Ecto neural progenitor cell (in vitro differentiated cells): ENCODE measurements at places on chromosomes 4 and X.

DNA sequence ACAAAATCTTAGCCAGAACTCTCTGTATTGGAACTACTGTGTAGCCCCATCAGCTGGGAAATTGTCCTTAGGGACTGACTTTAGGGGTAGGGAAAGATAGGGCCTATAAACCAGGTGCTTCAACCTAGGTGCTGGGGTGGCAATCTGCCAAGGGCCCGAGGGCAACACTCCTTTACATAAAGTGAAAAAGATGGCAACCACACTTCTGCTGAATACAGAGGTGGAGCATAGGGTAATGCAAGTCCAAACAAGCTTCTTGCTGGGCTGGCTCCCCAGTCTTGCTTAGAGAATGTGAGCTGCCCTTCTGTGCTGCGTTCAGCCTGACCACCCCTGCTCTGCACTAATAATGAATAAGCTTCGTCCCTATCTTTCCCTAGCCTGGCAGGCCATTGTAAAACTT is 9.8 kb downstream of the ZBTB33 start:
- no peak for DNase-seq

DNA sequence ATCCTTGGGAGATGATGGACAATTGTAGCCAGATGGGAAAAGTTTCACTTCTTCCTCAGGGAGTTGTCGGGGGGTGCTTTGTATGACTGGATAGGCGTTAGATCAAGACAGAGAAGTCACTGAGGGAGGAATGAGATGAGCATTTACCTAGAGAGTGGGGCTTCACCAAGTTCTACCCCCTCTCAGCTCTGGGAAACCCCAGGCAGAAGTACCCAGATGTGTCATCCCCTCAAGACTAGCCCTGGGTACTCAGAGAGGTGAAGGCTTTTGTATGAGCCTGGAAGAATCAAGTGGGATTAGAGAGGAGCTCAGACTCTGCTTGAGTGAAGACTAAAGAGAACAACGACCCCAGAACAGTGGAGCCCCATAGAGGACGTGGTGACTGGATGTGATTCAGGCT is 1.9 kb downstream of the MAGEB1 start:
- DNase-seq = no peak

- no peak for DNase-seq
These were observed 14.4 kb downstream of the HADH start for GRCh38 chr4:108003982-108004515.

DNA sequence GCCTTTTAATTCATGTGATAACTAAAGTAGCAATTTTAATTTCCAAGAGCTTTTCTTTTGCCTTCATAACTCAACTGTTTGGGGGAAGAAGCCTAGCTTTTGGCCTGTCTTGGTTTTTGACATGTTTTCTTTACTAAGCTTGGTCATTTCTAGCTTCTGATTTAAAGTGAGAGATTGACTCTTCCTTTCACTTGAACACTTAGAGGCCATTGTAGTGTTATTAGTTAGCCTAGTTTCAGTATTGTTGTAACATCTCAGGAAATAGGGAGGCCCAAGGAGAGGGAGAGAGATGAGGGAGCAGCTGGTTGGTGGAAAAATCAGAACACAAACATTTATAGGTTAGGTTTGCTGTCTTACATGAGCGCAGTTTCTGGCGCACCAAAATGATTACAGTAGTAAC is 44.8 kb downstream of the DCLK2 start:
- DNase-seq = no peak

DNA sequence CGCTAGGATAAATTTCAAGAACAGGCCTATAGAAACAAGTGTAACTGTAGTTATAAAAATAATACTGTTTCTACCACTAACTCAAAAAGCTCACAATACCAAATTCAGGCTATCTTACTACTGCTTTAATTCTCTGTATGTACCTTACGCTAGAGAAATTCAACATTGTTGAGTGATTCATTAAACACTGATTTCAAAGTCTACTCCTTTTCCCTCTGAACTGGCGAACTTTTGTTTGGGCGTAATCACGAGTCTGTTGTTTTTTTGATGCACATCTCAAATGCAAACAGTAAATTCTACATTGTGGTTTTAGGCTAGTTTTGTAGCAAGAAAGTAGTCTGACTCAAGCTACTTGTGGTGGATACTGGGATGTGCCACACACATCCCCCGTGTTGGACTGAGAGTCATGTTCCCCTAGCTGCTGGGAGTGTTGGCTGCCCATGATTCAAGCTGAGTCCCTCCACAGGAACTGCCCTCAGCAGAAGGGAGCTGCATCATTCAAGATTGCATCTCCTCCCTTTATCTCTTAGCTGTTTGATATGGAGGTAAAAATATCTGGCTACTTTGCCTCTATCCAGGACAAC is 406.1 kb downstream of the RAPGEF2 start:
- no peak for DNase-seq

GRCh38 chr4:8035371-8035780 is 95.7 kb upstream of the AFAP1 start:
- DNase-seq = no peak

DNA sequence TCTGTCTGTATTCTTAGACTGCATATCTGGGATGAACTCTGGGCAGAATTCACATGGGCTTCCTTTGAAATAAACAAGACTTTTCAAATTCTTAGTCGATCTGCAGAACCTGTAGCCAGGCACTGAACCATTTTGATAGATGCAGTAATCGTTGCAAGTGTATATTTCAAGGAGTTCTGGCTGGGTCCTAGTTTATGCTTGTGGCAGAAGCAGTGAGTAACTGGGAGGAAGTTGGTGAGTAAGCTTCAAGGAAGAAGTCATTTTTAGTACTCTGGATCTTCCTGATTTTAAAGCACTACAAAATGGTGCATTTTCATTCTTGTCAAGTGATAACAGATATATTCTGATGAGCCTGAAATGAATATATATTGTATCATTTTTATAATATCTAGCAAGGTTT is 9.5 kb downstream of the HPRT1 start:
- DNase-seq = no peak

DNA sequence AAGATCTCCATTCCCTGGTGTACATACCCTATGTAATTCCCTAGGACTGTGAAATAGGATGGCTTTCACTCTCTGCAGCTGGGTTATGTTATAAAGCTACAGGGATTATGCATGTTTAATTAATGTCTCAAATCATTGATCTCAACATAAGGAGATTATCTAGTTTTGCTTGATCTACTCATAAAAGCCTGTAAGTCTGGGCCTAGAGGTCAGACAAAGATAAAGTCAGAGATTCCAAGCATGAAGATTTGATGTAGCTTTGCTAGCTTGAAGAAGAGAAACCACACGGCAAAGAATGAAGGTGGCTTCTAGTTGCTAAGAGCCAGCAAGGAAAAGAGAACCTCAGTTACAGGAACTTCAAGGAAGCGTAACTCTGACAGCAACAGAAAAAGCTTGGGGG is 456.9 kb downstream of the CCSER1 start:
- no peak for DNase-seq

GRCh38 chr4:22607382-22607781 is 85.4 kb upstream of the GBA3 start:
- DNase-seq = no peak

GRCh38 chr4:1164040-1164439 is 8.3 kb downstream of the SPON2 start:
- no peak for DNase-seq

DNA sequence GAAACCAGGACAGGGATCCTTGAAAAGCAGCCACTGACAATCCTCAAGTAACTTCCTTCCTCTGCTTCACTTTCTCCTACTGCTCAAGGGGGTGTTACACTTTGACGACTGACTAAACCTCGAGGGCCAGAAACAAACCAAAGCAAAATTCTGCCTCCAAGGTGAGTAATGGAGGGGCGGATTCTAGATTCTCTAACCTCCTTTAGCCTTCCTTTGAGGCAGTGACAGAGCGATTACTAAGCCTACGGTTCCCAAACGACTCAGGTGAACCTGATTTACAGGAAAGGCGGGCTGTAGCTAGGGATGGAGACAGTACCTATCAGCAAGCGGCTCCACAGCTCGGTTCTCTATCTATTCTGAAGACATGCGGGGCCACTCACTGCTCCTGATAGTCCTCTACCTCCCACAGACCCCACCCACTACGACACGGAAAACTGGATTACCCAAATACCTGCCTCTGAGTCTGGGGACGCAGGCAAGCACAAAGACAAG is 487 bp downstream of the TBCK start:
- no peak for DNase-seq

GRCh38 chr4:54677416-54677815 is 19.7 kb downstream of the KIT start:
- no peak for DNase-seq

DNA sequence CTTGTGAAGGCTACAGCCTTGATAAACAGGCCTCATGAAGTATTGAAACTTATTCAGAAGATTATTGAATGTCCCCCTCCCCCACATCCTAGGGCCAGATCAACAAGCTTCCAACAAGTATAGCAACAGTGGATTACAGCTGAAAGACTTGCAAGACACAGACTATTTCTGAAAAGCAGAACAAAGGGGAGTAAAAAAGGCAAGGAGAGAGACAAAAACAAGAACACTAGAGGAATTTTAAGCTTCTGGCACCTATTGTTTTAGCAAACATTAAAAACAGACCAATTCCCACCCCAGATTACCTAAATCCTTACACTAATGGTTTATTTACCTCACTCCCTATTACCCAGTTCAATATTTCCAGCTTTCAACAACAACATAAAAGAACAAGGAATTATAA is 446.3 kb upstream of the FSTL5 start:
- DNase-seq = no peak

- no peak for DNase-seq
These were observed 35.7 kb upstream of the MAB21L2 start for GRCh38 chr4:150546286-150546685.

- no peak for DNase-seq
These were observed 548.1 kb downstream of the PPP4R3C start for GRCh38 chrX:26915064-26915463.

GRCh38 chr4:135775909-135776308 is 1574.3 kb upstream of the PABPC4L start:
- DNase-seq = no peak

DNA sequence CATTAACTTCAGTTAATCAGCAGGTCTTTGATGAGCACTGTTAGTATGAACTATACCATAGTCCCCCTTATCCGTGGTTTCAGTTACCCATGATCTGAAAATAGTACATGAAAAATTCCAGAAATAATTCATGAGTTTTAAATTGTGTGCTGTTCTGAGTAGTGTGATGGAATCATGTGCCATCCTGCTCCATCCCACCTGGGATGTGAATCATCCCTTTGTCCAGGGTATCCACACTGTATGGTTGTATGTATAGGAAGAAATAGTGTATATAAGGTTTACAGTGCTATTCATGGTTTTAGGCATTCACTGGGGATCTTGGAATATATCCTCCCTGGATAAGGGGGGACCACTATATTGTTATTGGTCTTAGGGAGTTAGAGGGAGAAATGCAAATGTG is 24.5 kb downstream of the ARHGAP10 start:
- no peak for DNase-seq

- no peak for DNase-seq
These were observed 87.0 kb upstream of the RAPGEF2 start for GRCh38 chr4:159015841-159016240.

GRCh38 chrX:124406294-124407014 is 60.1 kb downstream of the SH2D1A start:
- DNase-seq = no peak

- no peak for DNase-seq
These were observed 359.1 kb downstream of the ZNF674 start for GRCh38 chrX:46185923-46186810.

- no peak for DNase-seq
These were observed 148.9 kb upstream of the CPEB2 start for GRCh38 chr4:14853176-14853943.

DNA sequence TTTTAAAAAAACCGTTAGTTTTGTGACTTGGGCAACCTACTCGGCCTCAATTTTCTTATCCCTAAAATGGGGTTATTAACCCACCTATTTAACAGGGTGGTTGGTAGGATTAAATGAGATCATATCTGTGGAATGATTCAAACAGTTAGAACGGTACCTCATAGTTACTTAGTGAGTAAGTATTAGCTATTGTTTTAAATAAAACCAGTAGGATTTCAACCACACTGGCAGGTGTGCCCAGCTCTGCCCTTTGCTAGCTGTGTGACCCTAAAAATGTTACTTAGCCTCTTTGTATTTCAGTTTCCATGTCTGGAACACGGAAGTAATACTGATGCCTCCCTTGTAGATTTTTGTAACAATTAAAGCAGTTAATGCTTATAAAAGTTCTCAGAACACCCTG is 225.8 kb upstream of the SPRY1 start:
- DNase-seq = no peak

DNA sequence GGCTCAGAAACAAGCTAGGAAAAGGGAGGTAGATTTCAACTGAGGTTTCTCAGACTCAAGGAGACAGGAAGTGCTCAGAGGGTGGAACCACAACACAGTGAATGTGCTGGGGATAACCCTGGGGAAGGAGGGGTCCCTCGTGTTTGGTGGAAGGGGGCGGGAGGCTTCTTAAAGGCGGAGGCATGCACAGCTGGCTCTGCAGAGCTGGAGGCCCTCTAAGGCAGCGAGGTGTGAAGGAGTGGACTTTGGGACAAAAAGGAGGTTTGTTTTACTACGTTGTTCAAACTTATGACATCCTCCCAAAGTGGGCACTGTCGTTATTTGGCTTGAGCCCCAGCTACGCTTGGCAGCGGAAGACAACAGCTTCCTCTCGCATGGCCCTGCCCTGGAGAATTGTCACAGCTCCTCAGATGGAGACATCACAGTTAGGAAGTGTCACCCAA is 21.7 kb upstream of the MTM1 start:
- DNase-seq = no peak

DNA sequence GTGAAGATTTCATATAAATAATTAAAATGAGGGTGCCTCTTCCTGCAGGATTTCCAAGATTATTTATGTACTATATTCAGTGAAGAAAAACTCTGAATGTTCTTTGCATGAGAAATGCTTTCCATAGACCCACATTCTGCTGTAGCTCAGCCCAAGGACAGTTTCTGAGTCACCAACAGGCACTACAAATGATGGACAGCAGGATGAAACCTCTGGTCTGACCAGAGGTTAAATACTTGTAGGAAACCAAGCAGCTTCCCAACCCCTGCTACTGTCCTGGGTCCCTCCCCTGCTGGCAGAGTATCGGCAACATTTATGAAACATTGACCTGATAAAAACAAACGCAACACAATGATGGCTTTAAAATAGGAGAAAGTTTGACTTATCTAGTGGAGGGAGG is 73.1 kb downstream of the CXXC4 start:
- no peak for DNase-seq

GRCh38 chr4:35238793-35239192 is 1005.5 kb downstream of the ARAP2 start:
- no peak for DNase-seq

DNA sequence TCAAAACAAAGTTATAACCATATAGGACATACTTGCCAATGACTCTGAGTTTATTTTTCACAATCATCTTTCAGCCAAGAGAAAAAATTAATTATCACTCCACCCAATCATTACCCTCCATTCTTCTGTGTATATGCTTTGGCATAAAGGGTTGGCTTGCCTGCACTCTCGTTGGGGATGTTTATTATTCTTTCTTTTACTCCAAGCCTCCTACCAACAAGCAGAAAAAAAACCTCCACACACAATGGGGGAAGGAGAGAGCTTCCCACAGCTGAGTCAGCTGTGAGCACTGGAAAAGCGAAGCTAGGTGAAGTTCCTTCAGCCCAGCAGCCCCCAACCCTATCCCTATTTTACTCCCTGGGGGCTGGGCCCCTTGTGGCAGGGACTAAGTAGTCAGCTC is 1.5 kb downstream of the OPHN1 start:
- DNase-seq = no peak
